Heart right ventricle (tissue), 16 donors: ENCODE measurements at places on chromosomes 4 and X. TPM values are rescaled to one million over a fixed set of nuclear protein-coding genes. Genes with fewer than 3 reads are reported as not detected.

GRCh38 chrX:129940721-129941120 lies 34.8 kb downstream of the UTP14A start:
- no peak overlapping the region for H3K4me3 ChIP-seq
- H3K27ac ChIP-seq, result no peak overlapping the region
- no peak for DNase-seq
- H3K27me3 ChIP-seq, result no peaks in the 10 kb centered on the region
- no peaks in the 10 kb centered on the region for H3K36me3 ChIP-seq

- H3K27ac ChIP-seq, result no peak overlapping the region
- no peak for DNase-seq
- H3K27me3 ChIP-seq, result no peaks in the 10 kb centered on the region
- no peaks in the 10 kb centered on the region for H3K4me1 ChIP-seq
- H3K36me3 ChIP-seq, result no peaks in the 10 kb centered on the region
Measured at GRCh38 chr4:99008051-99008450, 12.5 kb downstream of the METAP1 start.

GRCh38 chrX:23312136-23312535 lies 22.5 kb upstream of the PTCHD1 start:
- no peaks in the 10 kb centered on the region for H3K36me3 ChIP-seq
- DNase-seq, result no peak
- H3K27me3 ChIP-seq, result no peaks in the 10 kb centered on the region
- no peak overlapping the region for H3K27ac ChIP-seq

DNA sequence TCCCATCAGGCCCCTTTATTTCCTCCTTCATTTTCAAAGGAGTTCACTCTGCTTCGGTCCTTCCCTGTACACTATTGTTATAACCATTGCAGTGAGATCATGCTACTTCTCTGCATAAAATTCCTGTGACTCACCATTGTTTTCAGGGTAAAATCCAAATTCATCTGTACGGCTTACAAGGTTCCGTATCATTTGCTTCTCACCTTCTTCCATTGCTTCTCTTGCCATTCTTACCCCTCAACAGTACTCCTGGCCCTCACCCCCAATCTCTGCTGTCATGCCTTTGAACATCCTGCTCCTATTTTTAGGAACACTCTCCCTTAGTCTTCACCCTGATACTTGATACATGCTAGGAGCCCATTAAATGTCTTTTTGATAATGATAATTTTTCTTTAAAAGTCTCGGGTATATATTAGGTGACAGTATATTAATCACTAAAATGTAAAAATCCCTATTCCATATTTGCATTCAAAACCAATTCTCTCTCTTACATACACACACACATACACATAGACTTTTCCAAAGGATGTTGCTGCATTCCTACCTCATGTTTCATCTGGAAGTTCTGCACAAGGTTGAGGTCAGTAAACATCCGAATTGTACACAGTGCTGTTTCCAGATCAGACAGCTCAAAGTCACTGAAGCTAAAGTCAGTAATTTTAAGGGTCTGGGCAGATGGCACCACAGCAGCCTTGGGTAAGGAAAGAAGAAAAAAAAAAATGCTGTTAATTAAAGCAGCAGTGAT lies 103.4 kb downstream of the PDE5A start:
- no peak overlapping the region for H3K27ac ChIP-seq
- H3K27me3 ChIP-seq, result no peaks in the 10 kb centered on the region
- no peak for DNase-seq
- no peaks in the 10 kb centered on the region for H3K4me1 ChIP-seq
- H3K36me3 ChIP-seq, result peaks cover 36% of the 10 kb centered on the region

Gene SYN1
- 16.0 TPM for total RNA-seq

DNA sequence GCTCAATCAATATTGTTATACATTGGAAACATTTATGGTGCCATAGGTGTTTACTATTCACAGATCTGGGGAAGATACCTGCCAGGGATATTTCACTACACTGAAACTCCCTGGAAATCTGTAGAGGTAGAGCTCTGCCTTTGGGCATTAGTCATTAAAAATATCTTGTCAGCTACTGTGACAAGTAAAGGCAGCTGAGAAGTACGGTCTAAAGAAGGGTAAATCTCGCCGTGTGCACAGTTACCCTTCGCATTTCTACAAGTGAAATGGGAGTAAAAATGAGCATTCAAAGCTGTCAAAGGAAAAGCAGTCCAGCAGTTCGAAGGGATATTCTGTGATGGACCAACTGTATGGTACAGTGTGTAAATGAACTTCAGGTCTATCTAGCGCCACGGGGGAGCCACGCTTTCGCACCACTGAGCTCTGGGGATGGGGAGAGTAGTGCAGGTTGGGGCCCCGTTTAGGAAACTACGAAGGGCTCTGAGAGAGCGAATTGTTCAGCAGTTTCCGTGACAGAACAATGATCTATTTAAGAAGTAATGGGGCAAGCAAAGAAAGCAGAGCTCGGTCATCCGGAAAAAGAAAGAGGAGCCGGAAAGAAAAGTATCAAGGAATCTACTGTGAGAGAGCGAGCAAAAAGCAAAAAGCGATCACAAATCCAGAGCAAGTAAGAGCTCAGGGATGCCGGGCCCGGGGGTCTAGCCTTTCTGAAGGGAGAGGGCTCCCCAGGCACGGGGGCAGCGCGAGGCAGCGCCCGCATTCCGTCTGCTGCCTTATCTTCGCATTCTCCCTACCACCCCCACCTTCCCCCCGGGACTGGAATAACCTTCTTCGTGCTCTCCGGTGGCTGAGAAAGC lies 646 bp downstream of the TIGD4 start:
- H3K4me3 ChIP-seq, result peak overlapping the region; percentile 88
- DNase-seq, result peak; percentile 9
- no peaks in the 10 kb centered on the region for H3K36me3 ChIP-seq

GRCh38 chrX:134173541-134174272 lies 63.3 kb upstream of the CCDC160 start:
- peak overlapping the region; percentile 57 for H3K4me3 ChIP-seq
- H3K36me3 ChIP-seq, result no peaks in the 10 kb centered on the region
- H3K4me1 ChIP-seq, result no peaks in the 10 kb centered on the region
- H3K27ac ChIP-seq, result no peak overlapping the region

Gene PJA1
- total RNA-seq, result 20.2 TPM

DNA sequence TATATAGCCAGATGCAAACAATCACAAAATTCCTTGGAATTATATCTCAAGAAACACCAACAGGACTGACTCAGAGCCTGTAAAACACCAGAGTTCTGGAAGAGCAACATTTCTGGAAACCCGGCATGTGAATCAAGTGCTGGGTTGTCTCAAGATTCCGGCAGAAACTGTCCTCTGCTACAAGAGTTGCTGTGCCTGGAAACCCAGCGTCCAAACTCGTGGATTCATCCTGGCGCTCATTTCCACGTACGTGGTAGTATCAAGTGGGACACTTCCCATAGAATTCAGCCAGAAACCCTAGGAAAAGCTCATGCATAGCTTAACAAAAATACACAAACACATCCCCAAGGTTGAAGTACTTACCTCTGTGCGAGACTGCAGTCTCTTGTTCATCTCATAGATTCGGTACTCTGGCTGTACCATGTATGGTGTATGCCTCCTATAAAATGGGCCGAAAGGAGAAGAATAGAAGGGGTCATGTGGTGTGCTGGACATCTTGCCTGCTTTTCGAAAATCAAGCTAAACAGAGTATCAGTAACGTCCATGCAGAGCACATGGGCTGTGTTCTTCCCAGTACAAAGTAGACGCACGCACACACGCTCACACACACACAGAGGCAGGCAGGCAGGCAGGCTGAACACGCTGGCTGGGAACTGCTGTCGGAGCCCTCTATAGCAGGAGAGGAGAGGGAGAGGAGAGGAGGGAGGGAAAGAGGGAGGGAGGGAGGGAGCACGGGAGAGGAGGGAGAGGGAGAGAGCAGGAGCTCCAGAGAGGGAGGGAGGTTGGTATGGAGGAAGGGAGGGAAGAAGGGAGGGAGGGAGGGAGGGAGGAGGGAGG lies at the start of gene LDB2:
Gene LDB2 (minus strand): TSS at position 655 of the 837 bp plus-strand sequence.
- DNase-seq, result peak; percentile 65
- H3K27ac ChIP-seq, result peak within 1 kb of the TSS; percentile 85
- no peaks in the 10 kb centered on the region for H3K27me3 ChIP-seq

Gene MAGEA2B
- total RNA-seq, result not detected

- no peaks in the 10 kb centered on the region for H3K4me1 ChIP-seq
- no peaks in the 10 kb centered on the region for H3K27me3 ChIP-seq
- H3K4me3 ChIP-seq, result no peak overlapping the region
- DNase-seq, result no peak
- H3K36me3 ChIP-seq, result no peaks in the 10 kb centered on the region
Measured at GRCh38 chr4:40197879-40198689, 1.3 kb downstream of the RHOH start.

GRCh38 chr4:184575306-184575705 lies 73.9 kb downstream of the CASP3 start:
- H3K36me3 ChIP-seq, result no peaks in the 10 kb centered on the region
- H3K4me3 ChIP-seq, result no peak overlapping the region
- peak overlapping the region; percentile 49 for H3K27ac ChIP-seq
- no peaks in the 10 kb centered on the region for H3K4me1 ChIP-seq
- DNase-seq, result no peak
- H3K27me3 ChIP-seq, result no peaks in the 10 kb centered on the region

- H3K4me3 ChIP-seq, result no peak overlapping the region
- peaks cover 51% of the 10 kb centered on the region for H3K4me1 ChIP-seq
- no peak overlapping the region for H3K27ac ChIP-seq
- DNase-seq, result no peak
Measured at GRCh38 chr4:118947095-118947494, 58.4 kb downstream of the SYNPO2 start.

GRCh38 chr4:87745064-87745807 lies 54.1 kb upstream of the IBSP start:
- DNase-seq, result no peak
- no peaks in the 10 kb centered on the region for H3K4me1 ChIP-seq
- H3K4me3 ChIP-seq, result no peak overlapping the region
- no peaks in the 10 kb centered on the region for H3K27me3 ChIP-seq
- no peak overlapping the region for H3K27ac ChIP-seq
- H3K36me3 ChIP-seq, result no peaks in the 10 kb centered on the region

Gene MAGEA9B
- not detected for total RNA-seq

DNA sequence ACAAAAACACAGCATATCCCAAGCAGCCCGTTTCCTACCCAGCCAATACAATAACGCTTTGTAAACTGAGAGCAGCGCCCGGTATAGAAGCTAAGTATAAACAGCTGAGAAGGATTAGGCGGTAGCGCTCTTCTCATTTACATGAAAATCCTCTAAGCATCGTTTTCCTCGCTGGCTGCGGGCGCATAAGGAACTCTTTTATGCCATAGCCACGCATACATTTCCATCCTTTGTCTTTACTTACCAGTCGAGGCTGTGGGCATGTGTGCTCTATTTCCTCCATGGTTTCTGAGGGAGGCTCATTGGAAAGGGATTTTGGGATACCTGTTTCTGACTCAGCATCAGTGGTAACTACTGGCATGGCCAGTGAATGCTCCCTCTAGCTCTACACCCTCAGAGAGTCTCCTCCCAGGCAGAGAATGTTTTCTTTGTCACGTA lies 383 bp downstream of the PCYT1B start:
- H3K4me3 ChIP-seq, result no peak overlapping the region
- DNase-seq, result no peak
- H3K36me3 ChIP-seq, result no peaks in the 10 kb centered on the region

DNA sequence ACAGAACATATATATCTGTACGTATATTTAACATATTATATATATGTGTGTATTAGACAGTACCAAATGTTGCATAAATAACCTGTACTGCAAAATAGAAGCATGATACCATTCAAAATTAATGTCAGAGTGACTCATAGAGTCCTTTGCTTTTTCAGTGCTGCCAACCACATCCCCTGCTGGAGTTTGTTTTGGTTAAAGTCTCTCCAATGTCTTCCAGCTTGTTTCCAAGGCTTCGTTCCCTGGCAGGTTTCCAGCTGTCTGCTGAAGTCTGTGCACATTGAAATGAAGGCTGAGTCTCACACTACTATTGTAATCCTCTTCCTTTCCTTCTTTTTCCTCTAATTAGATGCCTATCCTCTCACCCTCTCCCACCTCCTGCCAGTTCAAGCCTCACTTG lies 14.9 kb downstream of the NRK start:
- no peak overlapping the region for H3K27ac ChIP-seq
- DNase-seq, result peak; percentile 25
- H3K4me3 ChIP-seq, result no peak overlapping the region
- no peaks in the 10 kb centered on the region for H3K36me3 ChIP-seq
- no peaks in the 10 kb centered on the region for H3K4me1 ChIP-seq
- H3K27me3 ChIP-seq, result peaks cover 32% of the 10 kb centered on the region

DNA sequence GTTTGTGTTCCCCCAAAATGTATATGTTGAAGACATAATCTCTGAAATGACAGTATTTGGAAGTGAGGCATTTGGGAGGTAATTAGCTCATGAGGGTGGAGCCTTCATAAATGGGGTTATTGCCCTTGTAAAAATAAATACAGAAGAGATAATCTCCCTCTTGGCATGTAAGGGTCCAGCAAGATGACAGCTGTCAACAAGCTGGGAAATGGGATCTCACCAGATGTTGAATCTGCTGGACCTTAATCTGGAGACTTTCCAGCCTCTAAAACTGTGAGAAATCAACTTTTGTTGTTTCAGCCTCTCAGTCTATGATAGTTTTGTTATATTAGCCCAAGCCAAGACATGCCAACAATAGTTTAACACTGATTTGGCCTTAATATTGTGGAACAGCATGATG lies 438.2 kb upstream of the PCDH7 start:
- no peak overlapping the region for H3K4me3 ChIP-seq
- H3K27me3 ChIP-seq, result no peaks in the 10 kb centered on the region
- no peak overlapping the region for H3K27ac ChIP-seq

Gene YY2
- 1.2 TPM for total RNA-seq

Gene CLDN22
- total RNA-seq, result not detected

GRCh38 chrX:23493941-23494374 lies 159.3 kb downstream of the PTCHD1 start:
- DNase-seq, result no peak
- no peaks in the 10 kb centered on the region for H3K27me3 ChIP-seq
- H3K4me1 ChIP-seq, result no peaks in the 10 kb centered on the region
- no peak overlapping the region for H3K27ac ChIP-seq

DNA sequence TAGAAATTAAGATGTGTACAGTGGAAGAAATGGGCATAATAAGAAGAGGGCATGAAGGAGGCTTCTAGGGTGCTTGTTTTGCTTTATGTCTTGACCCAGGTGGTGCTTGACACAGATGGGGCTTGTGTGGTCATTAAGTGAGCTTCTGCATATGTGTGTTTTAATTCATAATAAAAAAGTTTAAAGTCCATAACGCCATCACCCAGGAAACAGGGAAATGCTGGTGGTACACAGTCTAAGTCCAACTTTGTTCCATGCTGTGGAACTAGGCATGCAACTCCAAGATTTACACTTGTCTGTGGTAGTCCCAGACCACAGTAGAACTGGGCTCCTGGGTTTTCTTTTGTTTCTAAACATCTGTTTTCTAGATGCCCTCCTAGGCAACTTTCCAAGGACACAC lies 511.9 kb downstream of the MID1IP1 start:
- H3K27me3 ChIP-seq, result no peaks in the 10 kb centered on the region
- no peak overlapping the region for H3K27ac ChIP-seq
- H3K4me3 ChIP-seq, result no peak overlapping the region
- no peaks in the 10 kb centered on the region for H3K4me1 ChIP-seq

DNA sequence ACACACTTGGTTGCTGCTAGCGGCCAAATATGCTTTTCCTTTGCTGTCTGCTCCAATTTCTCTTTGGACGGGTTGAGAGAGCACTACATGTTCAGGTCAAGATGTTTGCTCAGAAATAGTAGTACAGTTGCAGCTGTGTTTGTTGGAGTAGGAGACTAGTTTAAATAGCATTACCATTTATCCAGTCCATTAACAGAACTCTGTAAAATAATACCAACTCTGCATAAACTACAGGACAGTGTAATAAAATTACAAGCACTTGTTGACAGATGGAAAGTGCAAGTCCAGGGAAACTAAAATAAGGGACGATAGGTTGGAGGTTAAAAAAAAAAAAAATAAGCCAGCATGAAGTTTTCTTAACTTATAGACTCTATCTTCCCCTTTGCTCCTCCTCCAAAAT lies 20.2 kb downstream of the SLIT2 start:
- no peak overlapping the region for H3K27ac ChIP-seq
- no peak overlapping the region for H3K4me3 ChIP-seq
- H3K4me1 ChIP-seq, result no peaks in the 10 kb centered on the region
- H3K36me3 ChIP-seq, result no peaks in the 10 kb centered on the region
- H3K27me3 ChIP-seq, result no peaks in the 10 kb centered on the region
- no peak for DNase-seq
